ENCODE measurements at places on chromosomes 16 and 17.

- no peak for DNase-seq
These were observed 1393.1 kb upstream of the GOT2 start for GRCh38 chr16:60127196-60127595.

- DNase-seq = no peak
These were observed 99.3 kb downstream of the NDE1 start for GRCh38 chr16:15749371-15749770.

- DNase-seq = no peak
These were observed 157.3 kb downstream of the VPS53 start for GRCh38 chr17:557371-557770.

GRCh38 chr16:3035972-3036725 is 595 bp downstream of the BICDL2 start:
- no peak for DNase-seq

- peak; percentile 30 for DNase-seq
These were observed 26.5 kb upstream of the C16orf87 start for GRCh38 chr16:46857368-46857945.

- no peak for DNase-seq
These were observed 117.4 kb downstream of the DNAH3 start for GRCh38 chr16:21033264-21033663.

DNA sequence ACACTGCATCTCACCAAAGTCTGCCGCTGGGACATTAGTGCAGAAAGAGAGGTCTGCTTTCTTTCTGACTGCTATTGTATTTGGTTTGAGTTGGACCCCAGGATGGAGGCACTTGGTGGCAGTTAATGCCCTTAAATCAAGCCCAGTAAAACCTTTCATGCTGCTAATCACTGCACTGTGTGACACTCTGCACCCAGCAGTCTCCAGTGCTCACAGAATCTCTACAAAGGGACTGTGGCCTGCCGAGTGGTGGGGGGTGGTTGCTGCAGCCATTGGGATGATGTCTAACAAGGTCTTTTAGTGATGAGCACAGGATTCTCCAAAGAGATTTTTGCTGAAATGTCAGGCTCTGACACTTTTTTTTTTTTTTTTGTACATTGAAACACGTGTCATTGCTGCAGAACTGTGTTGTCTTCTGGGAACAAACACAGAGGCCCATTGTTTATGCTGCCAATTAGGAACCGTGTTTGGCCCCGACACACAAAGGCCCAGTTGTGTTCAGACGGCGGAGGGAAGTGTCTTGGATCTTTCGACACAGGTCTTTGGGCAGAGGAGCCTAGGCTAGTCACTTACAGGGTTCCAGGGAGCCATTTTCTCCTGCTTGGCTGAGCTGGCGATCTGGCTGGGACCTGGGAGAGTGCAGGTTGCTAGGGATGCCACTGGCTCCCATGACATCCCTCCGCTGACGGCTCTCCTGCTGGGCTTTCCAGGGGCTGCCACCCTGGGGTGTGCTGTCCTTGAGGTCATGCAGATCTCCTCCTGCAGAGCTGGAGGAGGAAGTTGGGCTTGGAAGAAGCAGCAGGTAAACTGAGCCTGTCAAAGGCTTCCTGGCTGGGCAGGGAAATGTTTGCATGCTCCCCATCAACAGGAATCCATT is 16.2 kb upstream of the TNRC6C start:
- DNase-seq = no peak

- no peak for DNase-seq
These were observed 17.8 kb upstream of the ANKRD40CL start for GRCh38 chr17:50785126-50785525.

GRCh38 chr17:39813631-39814030 is 50.5 kb downstream of the IKZF3 start:
- DNase-seq = no peak

- peak; percentile 77 for DNase-seq
These were observed 6.7 kb upstream of the SLC25A39 start for GRCh38 chr17:44331249-44331760.

DNA sequence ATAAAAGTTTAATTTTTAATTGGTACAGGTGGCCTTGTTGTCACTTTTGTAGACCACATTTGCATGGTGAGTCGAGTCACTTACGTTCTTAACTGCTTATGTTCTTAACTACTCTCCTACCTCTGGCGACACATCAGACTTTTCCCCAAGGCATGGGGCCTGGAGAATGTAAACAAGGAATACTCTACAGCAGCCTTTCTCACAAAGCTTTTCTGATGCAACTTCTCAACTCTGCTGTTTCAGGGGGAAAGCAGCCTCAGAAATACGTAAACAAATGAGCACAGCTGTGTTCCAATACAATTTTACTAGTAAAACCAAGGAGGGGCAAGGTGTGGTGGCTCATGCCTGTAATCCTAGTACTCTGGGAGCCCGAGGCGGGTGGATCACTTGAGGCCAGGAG is 6.9 kb downstream of the KARS1 start:
- no peak for DNase-seq

DNA sequence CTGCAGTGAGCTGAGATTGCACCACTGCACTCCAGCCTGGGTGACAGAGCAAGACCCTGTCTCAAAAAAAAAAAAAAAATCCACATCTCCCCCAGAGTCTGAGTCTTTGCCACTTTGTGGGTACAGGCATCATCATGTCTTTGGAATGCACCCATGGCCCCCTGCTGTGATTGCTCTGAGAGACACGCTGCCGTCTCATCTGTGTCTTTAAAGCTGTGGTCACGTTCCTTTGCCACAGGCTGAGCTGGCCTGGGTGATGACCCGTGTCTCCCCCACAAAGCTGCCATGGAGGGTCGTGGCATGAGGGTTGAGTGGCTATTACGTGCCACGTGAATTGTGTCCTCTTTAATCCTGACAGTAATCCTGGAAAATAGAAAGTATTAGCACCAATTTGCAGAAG is 20.2 kb downstream of the CRISPLD2 start:
- DNase-seq = no peak

DNA sequence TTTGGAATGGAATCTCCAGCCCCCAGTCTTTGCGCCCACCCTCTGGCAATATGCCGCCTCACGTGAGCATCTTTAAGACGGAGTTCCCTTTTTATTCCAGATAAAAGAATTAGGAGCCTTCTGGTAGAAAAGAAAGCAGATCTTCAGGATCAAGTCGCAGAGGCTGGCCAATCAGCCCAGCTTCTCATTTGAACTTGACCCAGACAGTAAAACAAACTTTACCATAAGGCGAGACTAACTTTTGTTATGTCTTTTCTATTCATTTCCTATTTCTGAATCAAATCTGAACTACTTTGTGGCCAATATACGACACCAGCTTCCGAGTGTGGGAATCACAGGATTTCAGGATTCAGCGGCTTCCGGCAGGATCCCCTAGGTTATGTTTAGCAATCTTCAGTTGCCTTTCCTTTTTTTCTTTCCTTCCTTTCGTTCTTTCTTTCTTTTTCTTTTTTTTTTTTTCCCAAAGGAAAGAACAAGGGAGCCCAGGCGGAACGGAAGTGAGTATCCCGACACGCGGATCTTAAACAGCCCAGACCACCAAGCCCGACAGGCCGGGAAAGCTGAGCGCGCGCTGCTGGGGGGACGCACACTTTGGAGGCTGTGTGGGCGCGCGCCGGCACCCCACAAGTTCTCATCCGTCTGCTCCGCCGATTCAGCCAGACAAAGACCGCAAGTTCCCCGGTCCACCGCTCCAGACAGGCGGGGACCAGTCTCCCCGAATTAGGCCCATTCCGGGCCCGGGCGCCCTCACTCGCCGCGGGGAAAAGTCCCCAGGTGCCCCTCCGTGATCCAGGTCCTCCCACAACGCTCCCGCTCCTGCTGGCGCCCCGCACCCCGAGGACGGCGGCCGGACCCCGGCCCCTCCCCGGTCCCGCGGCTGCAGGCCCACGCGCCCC is 633 bp downstream of the TBC1D16 start:
- DNase-seq = peak; percentile 49

DNA sequence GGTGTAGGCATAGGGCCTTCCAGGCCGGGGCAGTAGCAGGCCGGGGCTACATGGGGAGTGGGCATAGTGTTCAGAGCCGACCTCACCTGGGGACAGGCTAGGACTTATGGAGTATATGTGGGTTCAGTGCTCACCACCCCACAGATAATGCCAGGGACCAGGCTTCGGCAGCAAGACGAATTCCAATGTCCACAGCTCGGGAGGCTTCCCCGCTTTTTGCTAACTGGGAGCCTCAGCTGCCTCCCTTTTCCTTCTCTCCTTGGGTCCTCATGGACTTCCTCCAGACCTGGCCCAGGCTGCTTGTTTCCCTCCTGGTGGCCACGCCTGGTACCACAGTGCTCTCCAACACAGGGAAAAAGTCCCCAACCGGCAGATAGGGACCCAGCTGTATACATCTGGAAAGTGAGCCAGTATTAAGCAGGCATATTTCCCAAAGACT is 20.1 kb upstream of the SLC46A1 start:
- DNase-seq = peak; percentile 39

DNA sequence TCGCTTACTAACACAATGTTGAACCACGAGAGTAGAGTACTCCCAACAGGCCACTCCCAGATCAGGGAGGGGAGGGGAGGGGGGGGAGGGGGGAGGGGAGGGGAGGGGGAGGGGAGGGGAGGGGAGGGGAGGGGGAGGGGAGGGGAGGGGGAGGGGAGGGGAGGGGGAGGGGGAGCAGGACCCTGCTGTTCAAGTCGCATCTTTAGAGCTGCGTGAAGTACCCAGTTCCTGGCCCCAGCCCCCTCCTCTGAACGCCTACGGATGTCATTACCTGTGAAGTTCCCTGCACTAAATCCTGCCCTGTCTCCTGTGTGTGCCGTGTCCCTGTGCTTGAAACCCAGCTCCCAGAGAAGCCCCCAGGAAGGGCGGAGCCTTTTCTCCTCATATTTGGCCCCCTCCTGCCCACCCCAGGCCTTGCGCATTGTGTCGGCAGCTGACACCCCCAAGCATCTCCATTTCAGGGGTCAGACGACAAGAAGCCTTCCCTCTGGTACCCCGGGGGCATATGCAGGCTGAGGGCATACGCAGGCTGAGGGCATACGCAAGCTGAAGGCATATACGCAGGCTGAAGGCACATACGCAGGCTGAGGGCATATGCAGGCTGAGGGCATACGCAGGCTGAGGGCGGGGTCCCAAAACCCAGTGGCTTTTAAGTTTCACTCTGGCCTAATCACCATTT is 330.2 kb downstream of the C16orf95 start:
- no peak for DNase-seq

DNA sequence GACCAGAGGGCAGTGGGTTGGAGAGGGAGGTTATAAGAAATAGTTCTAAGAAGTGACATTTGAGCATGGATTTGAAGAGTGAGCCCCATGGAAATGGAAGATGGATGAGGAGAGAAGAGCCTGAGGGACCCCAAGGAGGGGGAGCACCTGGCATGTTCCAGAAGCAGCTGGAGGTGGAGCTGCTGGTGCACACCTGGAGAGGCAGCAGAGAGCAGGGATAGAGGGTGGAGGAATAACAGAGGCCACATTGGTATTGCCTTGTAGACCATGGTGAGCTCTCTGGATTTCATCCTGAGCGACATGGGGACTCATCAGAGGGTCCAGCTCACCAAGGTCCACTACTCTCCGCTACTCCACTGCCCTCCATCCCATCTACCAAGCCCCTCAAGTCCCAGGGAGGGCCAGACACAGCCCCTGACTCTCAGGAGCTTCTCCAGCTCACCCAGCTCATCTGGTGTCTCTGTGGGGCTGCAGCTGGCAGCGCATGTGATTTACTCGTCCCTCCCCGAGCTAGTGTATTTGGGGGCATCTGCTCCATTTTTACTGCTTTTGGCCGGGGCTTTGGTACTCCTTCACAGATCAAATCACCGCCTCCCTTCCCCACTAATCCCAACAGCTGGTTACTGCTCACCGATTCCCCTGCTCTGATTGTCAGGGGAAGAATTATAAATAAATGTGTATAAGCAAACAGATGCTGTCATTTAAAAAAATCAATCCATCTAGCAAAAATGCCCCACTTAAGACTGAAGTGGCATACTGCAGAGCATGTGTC is 22.1 kb upstream of the KDM8 start:
- no peak for DNase-seq

DNA sequence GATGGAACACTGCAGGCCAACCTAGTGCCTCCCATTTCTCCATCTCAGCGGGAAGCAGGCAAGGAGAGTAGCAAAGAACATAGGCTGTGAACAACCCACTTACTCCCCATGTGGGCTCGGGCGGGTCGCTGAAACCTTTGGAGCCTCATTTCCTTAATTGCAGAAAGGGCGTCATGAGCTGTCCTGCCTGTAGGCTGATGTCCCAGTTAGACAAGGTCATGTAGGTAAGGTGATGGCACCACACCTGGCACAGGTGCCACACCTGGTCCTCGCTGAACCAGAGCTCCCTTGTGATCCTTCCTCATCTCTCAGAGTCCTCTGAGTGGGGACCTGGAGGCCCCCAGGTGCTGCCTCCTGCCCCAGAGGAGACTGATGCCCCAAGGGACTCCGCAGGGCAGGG is 22.9 kb downstream of the ABCC3 start:
- no peak for DNase-seq

GRCh38 chr17:8294814-8295316 is 335 bp downstream of the SLC25A35 start:
- no peak for DNase-seq

GRCh38 chr17:76744747-76745146 is 6.8 kb downstream of the MFSD11 start:
- DNase-seq = no peak

GRCh38 chr17:33106525-33107165 is 115.0 kb downstream of the SPACA3 start:
- DNase-seq = no peak

DNA sequence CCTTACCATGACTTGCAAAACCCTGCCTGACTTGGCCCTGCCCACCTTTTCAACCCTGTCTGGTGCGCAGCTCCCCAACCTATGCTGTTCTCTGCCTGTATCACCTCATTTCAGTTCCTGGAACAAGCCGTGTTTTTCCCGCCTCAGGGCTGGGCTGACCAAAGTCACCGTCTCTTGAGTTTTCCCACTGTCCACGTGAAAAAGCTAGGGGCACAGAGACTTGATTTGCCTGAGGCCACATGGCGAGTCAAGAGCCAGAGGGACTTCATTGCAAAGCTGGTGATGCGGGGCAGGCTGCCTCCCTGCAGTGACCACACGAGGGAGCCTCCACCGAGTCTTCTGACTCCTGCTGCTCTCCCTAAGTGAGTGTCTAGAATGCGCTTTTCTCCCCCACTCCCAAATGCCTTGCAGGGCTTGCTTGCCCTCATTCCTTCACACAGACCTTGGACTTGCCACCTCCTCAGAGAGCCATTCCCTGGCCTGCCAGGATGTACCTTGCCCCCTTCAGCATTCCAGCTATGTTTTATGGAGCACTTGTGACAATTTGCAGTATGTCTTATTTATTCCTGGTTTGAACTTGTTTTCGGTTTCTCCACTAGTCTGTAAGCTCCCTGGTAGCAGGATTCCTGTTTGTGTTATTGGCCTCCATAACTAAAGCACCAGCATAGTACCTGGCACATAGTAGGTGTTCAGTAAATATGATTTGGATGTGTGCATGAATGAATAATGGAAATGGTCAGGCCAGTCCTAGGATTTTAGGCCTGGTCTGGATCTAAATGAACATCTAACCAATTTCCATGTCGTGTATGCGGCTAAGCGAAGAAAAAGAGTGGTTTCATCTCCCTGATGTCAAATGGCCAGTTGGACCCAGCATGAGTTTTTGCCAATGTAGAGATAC is 252.3 kb downstream of the SNX29 start:
- DNase-seq = peak; percentile 63
